ENCODE measurements at places on chromosomes 2 and 18.

DNA sequence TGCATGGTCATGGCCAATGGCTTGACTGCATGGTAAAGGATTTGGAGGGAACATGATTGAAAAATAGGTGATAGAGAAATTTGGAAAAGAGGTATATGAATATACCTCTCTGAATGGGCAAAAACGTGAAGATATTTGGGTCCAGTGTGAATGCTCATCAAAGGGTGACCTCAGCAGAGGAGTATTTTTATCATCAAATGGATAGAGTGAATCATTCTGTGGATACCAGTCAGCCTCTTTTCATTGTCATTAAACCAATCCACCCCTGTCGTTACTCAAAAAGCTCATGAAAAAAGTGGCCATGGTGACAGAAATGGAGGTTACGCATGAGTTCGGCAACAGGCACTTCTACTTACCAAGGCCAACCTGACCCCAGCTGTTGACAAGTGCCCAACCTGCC is 1074.7 kb downstream of the TSN start:
- DNase-seq = no peak

- no peak for DNase-seq
These were observed 605 bp downstream of the REV1 start for GRCh38 chr2:99489063-99489760.

GRCh38 chr2:211084352-211084751 is 528.0 kb downstream of the CPS1 start:
- no peak for DNase-seq

GRCh38 chr2:209321076-209321475 is 102.8 kb upstream of the MAP2 start:
- DNase-seq = no peak

DNA sequence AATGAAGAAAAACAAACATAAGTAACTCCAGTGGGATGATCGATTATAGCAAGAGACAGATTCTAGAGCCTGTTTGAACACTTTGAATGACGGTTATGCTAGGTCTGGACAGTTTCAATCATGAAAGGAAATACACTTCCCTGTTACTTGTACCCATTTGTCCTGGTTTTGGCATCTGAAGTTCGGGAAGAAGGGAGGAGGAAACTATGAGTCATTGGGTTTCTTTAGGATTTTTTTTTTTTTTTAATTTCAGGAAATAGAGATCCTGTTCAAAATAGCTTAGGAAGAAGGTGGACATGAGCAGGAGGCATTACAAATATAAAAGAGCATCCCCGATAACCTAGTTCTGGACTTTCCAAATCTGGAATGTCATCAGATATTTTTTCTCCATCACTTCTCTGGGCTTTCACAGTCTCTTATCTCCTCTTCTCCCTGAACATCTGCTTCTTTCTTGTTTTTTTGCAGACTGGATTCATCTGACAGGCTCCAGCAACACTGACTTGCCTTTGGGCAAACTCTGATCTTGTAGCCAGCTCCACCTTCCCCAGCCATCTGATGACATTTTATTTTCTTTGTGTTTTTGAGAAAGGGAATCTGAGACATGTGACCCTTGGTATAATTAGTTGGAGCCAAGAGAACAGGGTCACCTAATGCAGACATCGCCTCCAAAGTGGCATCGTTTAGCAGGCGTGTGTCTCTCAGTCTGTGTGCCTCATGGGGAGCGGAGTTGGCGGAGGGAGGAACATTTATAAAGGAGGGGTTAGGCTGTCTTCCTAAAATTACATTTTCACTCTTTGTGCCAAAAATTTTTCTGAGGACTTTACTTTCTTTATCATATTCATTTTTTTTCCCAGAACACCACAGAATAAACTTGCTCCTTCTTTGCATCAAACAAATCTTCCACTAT is 195.3 kb upstream of the EPHA4 start:
- no peak for DNase-seq
